ENCODE measurements at places on chromosomes 16 and 17.

DNA sequence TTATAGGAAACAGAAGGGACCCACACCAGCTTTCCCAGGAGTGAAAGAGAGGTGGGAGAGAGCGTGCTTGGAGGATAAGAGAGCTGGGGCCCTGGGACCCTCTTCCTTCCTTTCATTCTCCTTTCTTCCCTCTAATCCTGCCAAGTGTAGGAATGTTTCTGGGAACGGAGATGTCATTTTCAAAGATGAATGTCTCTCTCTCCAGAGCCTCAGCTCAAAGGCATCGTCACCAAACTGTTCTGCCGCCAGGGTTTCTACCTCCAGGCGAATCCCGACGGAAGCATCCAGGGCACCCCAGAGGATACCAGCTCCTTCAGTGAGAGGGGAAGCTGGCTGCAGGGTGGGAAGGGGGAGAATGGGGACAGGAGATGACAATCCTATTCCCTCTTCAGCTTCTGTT lies 2.0 kb downstream of the FGF11 start:
- no peak for DNase-seq

DNA sequence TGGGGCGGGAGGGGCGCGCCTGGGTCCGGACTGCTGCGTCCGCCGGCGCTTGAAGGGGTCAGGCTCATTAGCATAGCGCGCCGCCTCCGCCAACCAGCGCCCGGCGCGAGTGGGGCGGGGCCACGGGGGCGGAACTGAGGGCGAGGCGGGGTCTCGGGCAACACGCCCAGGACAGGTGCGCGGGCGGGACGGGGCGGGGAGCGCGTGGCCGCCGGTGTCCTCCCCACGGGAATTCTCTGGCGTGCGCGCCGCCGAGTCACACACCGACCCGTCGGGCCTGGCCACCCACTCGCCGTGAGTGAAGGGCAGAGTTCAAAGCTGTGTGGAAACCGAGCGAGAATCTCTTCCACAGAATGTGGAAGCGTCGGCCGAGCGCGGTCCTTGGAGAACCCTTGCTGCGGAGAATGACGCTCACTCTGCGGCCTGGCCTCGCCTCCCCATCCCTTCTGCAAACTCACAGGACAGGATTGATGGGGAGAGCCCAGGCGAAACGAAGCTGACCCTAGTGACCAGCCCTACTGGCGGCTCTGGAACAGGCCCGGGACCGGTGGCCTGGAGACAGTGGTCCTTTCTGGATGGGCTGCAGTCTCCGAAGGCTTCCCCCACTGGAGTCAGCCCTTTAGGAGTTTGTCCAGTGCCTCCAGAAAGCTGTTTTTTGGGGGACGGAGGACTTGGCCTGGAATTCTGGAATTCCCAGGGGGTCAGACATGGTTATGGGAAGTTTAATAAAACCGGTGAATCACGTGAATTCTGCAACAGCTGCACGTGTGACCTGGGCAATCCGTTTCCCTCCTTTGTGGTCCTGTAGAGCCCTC lies at the start of gene SNAI3:
SNAI3 (minus strand) TSS at position 69 of the 815 bp plus-strand sequence. CDS start 101 bp downstream, outside the sequence.
- peak; percentile 63 for DNase-seq

DNA sequence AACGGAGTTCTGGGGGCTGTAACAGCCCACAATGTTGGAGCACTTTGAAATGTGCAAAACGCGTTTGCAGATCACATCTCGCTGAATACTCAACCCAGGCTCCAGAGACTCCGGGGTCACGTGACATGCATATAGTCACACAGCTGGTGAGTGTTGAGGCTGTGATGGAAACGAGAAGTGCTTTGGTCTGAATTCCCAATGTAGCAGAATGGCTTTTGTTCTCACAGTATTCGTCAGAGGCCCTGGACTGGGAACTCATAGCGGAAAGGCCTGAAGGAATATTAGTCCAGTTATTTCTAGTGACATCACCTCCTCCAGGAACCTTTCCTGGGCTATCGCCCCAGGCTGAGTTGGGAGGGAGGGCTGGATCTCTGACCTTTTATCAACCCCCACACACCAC lies 95.8 kb upstream of the CRHR1 start:
- DNase-seq = no peak

DNA sequence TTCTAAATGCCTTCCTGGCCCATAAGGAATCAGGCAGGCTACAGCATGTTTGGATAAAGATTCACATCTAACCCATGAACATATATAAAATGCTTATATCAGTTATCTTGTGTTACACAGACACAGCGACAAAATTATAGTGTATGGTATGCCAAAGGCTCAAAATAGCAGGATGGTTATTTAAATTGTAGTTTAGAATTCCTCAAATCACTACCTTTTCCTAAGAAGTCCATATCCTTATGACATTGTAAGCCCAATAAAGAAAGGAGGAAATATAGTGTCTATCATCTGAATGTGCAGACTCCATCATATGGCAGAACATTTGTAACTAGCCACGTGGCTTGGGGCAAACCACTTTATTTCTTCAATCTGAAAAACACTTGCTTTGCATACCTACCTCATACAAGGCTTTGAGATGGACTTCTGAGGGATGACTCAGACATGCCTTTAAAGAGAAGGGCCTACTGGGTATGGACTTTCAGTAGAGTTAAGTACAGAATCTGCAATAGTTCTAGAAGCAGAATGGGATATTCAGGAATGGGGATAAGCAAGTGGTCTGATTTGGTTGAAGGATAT lies 12.1 kb upstream of the DHX8 start:
- DNase-seq = no peak

DNA sequence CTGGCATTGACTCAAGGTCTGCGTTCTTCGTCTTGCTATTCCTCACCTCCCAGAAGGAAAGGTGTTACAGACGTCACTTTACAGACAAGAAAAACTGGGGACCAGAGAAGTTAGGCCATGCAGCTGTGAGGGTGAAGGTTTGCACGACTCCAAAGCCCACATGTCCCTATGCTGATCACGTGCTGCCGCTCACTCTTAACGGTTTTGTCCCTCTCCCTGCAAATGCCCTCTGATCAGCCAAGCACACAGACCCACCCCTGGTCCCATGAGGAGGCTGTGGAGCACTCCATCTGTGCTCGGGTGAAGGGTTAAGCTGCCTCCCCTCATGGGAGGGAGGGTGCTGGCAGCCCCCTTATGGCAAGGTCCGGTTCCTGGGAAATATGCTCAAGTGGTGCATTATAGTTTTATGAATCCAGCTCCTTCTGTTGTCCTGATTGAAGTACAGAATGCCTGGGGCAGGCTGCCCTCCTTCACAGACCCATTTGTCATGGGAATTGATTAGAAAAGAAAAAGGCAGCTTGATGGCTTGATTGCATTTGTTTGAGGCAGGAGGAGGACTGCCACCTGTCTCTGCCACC lies 18.8 kb downstream of the CCDC182 start:
- no peak for DNase-seq

GRCh38 chr16:20612551-20613480 lies 36.6 kb upstream of the ACSM2B start:
- DNase-seq = no peak

- DNase-seq = no peak
Observed at GRCh38 chr16:65176603-65177002, 54.7 kb upstream of the CDH11 start.
